ENCODE measurements at places on chromosomes 5 and 9. TPM values are rescaled to one million over a fixed set of nuclear protein-coding genes. Genes with fewer than 3 reads are reported as not detected.

- no peak for DNase-seq
Observed at GRCh38 chr5:53362521-53362941, 117.9 kb upstream of the FST start.

- DNase-seq: no peak
Observed at GRCh38 chr5:176774216-176775171, 35.9 kb upstream of the UNC5A start.

- DNase-seq: no peak
Observed at GRCh38 chr5:346229-346935, 24.9 kb downstream of the AHRR start.

The RGS7BP gene
- 15.2 TPM for polyA plus RNA-seq
